NCI-H226 (cell line): ENCODE measurements at places on chromosomes 6 and 20.

DNA sequence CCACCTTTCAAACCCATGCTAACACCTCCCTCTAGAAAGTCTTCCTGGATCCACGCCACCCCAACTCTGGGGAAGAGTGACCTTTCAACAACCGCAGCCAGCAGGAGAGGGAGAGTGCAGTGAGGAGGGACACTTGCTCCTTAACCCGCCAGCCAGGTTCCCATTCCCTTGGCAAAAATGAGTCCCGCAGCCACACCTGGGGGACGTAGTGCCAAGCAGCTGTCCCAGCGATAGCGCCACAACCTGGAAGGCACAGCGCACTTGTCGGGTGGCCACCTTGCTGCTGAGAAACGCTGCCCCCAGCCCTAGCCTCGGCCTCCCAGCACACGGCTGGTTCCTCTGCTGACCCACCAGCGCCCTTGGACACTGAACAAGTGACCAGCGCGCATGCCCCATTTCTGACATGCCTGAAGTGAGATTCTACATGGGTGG lies 119.3 kb downstream of the JPH2 start:
- no peak for DNase-seq

DNA sequence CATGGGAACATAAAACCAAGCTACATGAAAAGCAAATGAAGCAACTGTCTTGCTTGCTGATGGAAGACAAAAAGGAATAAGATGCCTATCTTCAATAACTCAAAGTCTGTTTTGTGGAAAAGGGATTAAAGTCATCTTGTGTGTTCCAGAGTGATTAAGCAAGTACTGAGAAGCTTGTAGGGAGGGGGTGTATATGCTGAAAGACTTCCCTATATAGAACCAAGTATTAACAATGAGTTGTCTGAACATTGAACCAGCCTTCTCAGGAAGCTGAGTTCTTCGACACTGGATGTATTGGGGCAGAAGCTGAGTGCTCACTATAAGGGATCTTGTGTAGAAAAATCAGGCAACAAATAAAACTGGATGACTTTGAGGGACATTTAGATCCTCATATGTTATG lies 451.8 kb downstream of the CD83 start:
- DNase-seq: no peak

DNA sequence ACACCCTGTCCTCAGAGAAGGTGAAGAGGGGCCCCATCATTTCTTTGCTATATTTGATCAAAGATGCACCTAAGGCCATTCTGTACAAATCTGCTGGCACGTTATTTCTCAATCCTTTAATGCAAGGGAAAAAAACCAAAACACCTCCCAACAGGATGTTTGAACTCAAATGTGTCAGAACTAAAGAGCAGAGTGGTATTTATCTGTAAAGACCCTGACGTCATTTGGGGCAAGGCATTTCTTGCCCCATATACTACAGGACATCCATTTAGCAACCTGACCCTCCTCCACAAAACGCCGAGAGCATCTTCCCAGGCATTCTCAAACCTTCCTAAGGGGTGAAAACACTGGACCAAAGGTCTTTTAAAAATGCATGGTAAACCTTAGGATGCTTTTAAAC lies 50.8 kb downstream of the ZMYND8 start:
- peak; percentile 64 for DNase-seq

DNA sequence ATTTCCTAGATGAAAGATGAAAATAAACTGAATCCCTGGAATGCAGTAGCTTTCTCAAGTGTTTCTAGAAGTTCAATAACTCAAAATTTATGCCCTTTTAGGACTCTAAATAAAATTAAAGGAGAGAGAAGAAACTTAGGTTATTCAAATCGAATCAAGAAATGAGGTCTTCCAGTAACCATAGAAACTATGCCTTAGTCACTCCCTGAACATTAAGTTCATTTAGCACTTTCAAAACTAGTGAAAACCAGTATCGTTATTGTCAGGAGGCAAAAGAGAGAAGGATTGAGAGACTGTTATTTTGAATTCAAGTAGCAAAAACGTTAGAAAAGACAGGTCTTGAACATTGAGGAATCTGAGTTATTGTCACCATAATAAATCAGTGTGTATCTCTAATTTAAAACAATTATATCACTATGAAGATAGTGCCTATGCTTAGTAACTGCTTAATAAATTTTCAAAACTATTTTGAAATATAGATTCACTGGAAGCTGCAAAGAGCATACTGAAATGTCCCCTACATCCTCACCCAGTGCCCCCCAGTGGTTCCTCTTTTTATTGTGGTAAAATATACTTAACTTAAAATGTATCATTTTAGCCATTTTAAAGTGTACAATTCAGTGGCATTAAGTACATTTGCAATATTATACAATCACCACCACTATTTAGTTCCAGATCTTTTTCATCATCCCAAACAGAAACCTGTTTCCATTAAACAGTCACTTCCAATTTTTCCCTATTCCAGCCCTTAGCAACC lies 4.6 kb downstream of the RPP21 start:
- DNase-seq: no peak

DNA sequence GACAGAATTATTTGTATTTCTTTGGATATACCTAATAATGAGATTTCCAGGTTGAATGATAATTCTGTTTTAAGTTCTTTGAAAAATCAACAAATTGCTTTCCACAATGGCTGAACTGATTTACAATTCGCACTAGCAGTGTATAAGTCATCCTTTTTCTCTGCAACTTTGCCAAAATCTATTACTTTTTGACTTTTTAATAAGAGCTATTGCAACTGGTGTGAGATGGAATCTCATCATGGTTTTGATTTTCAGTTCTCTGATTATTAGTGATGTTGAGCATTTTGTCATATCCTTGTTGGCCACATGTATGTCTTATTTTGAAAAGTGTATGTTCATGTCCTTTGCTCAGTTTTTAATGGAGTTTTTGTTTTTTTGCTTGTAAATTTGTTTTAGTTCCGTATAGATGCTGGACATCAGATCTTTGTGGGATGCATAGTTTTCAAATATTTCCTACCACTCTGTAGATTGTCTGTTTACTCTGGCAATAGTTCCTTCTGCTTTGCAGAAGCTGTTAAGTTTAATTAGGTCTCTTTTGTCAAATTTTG lies 409.8 kb upstream of the CITED2 start:
- DNase-seq: no peak
